Progenitor cell of endocrine pancreas (in vitro differentiated cells): ENCODE measurements at places on chromosomes 6 and 20.

GRCh38 chr6:2485116-2485515, 239.7 kb upstream of the GMDS start:
- peaks cover 1% of the 10 kb centered on the region for H3K36me3 ChIP-seq
- H3K4me1 ChIP-seq, result no peaks in the 10 kb centered on the region
- no peak for DNase-seq

- no peak for DNase-seq
- no peaks in the 10 kb centered on the region for H3K36me3 ChIP-seq
- peaks cover 12% of the 10 kb centered on the region for H3K4me1 ChIP-seq
- H3K27ac ChIP-seq, result no peak overlapping the region
- no peak overlapping the region for H3K4me3 ChIP-seq
Observed at GRCh38 chr6:169250660-169251059, 3.0 kb downstream of the THBS2 start.

GRCh38 chr6:10030942-10031537, 383.8 kb downstream of the TFAP2A start:
- H3K4me3 ChIP-seq, result no peak overlapping the region
- DNase-seq, result no peak
- peaks cover 2% of the 10 kb centered on the region for H3K27me3 ChIP-seq

- H3K27ac ChIP-seq, result no peak overlapping the region
- no peaks in the 10 kb centered on the region for H3K36me3 ChIP-seq
- H3K4me1 ChIP-seq, result no peaks in the 10 kb centered on the region
- no peak for DNase-seq
Observed at GRCh38 chr6:71471718-71472117, 183.1 kb downstream of the OGFRL1 start.

DNA sequence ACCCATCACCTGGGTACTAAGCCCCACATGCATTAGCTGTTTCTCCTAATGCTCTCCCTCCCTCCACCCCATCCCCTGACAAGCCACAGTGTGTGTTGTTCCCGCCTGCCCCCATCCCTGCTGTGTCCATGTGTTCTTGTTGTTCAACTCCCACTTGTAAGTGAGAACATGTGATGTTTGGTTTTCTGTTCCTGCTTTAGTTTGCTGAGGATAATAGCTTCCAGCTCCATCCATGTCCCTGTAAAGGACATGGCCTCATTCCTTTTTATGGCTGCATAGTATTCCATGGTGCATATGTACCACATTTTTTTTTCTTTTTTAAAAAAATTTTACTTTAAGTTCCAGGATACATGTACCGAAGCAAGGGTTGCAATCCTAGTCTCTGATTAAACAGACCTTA, 76.7 kb downstream of the RNF217 start:
- DNase-seq, result no peak
- no peak overlapping the region for H3K4me3 ChIP-seq

GRCh38 chr20:50208085-50208491, 17.5 kb downstream of the CEBPB start:
- peaks cover 3% of the 10 kb centered on the region for H3K27me3 ChIP-seq
- H3K27ac ChIP-seq, result no peak overlapping the region
- no peak overlapping the region for H3K4me3 ChIP-seq
- DNase-seq, result no peak

DNA sequence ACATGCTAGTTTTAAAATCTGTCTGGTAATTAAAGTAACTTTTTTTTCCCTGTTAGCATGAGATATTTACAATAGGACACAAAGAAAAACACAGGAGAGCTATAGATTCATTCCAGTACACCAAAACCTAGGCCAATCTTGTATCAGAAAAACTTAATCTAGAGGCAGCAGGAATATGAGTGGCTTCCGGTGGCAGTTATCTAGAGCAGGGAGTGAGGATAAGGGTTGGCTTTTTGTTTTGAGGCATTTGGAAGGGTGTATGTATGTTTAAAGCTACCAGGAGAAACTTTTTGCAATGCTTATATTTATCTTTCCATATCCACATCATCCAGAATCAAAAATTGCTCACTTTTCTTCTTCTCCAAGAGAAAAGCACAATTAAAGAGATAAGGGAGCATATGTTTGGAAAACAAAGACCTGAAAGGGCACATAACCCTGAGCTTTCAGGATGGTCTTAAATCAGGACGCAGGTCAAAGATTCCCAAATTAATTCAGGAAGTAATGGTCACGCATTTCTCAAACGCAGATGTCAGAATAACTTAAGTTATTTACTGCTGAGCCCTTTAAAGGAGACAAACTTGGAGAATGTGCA, 13.1 kb downstream of the TFAP2A start:
- DNase-seq, result no peak
- H3K27me3 ChIP-seq, result peaks cover 93% of the 10 kb centered on the region
- H3K36me3 ChIP-seq, result no peaks in the 10 kb centered on the region
- H3K4me3 ChIP-seq, result no peak overlapping the region

DNA sequence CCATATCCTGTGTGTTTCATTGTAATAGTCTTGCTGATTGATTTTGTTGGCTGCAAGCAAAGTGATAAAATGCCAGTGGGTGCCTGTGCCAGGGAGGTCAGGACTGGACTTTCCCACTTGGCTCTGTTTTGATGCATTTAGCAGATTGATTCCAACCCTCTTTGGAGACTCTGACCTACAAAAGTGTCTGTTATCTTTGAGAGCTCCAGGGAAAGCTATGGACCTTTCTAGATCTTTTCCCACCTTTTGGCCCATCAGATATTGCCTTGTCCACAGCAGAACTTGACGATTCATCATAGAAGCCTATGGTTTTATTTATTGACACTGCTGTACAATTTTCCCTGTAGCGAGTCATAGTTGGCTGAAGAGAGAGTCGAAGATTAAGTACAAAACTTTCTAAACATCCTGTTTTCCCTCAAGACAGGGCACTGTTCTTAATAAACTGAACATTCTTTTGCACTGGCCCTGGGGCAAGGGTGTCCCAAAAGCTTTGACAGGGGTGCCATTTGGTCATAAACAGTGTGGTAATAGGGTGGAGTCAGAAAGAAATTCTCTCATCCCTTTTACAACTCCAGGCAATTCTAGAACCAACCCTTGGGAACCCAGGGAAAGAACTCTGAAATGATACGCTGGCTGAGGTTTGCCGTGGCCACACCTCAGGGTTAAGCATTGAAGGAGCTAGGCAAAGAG, 53.7 kb downstream of the E2F3 start:
- H3K4me3 ChIP-seq, result no peak overlapping the region
- peaks cover 20% of the 10 kb centered on the region for H3K4me1 ChIP-seq
- H3K36me3 ChIP-seq, result peaks cover 27% of the 10 kb centered on the region
- no peak for DNase-seq
- no peak overlapping the region for H3K27ac ChIP-seq

GRCh38 chr6:170435766-170436165, 117.3 kb downstream of the PSMB1 start:
- peaks cover 26% of the 10 kb centered on the region for H3K4me1 ChIP-seq
- H3K4me3 ChIP-seq, result no peak overlapping the region
- no peak for DNase-seq
- H3K36me3 ChIP-seq, result peaks cover 2% of the 10 kb centered on the region
- H3K27me3 ChIP-seq, result no peaks in the 10 kb centered on the region
- H3K27ac ChIP-seq, result no peak overlapping the region

- H3K27ac ChIP-seq, result no peak within 1 kb of the TSS
- no peak for DNase-seq
- no peaks in the 10 kb centered on the region for H3K27me3 ChIP-seq
- H3K4me1 ChIP-seq, result peaks cover 4% of the 10 kb centered on the region
- no peak within 1 kb of the TSS for H3K4me3 ChIP-seq
- no peaks in the 10 kb centered on the region for H3K36me3 ChIP-seq
Observed at GRCh38 chr6:49866485-49866943, at the start of gene CRISP1. Gene CRISP1 (minus strand): TSS chr6:49866535. CDS start chr6:49857400, 9,135 bp downstream.

- no peak for DNase-seq
- H3K36me3 ChIP-seq, result no peaks in the 10 kb centered on the region
- H3K4me1 ChIP-seq, result peaks cover 4% of the 10 kb centered on the region
- no peak overlapping the region for H3K27ac ChIP-seq
- H3K27me3 ChIP-seq, result no peaks in the 10 kb centered on the region
Observed at GRCh38 chr20:57695940-57696339, 13.9 kb downstream of the PMEPA1 start.

DNA sequence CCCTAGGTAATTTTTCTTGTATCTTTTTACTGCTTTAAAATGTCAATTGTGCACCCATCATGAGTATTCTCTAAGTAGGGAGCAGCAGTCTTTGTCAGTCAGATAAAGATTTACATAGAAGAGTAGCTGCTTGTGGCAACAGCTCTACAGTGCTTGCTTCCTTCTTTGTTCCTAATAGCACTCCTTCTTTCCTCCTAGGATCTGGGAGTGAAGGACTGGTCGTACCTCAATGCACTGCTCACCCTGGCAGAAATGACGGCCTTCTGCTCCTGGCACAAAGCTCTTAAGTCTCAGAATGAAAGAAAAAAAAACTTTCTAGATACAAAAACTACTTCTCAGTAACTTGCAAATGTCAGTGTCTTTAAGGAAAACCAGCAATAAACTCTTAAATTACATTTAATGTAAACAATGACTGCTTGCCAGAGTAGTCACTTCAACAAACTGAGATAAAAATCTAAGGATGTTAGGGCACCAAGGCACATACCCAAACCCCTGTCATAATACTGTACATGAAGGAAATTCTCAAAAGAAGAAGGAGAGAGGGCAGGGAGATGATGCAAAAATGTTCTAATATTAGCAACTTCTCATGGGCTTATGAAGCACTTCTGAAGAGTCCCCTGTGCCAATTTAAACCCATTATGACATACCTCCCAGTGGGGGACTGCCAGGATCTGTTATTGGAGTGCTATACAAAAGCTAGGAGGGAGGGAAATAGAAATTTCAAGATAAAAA, 34.0 kb downstream of the NCOA6 start:
- H3K36me3 ChIP-seq, result peaks cover 10% of the 10 kb centered on the region
- H3K4me1 ChIP-seq, result peaks cover under 1% of the 10 kb centered on the region
- DNase-seq, result no peak
- H3K27ac ChIP-seq, result no peak overlapping the region
- H3K27me3 ChIP-seq, result no peaks in the 10 kb centered on the region

- no peaks in the 10 kb centered on the region for H3K36me3 ChIP-seq
- H3K27ac ChIP-seq, result no peak overlapping the region
- H3K27me3 ChIP-seq, result no peaks in the 10 kb centered on the region
- no peak for DNase-seq
- no peak overlapping the region for H3K4me3 ChIP-seq
- peaks cover 12% of the 10 kb centered on the region for H3K4me1 ChIP-seq
Observed at GRCh38 chr6:147131532-147132128, 72.6 kb upstream of the STXBP5 start.

GRCh38 chr6:11744101-11744500, 34.5 kb downstream of the ADTRP start:
- H3K36me3 ChIP-seq, result no peaks in the 10 kb centered on the region
- no peaks in the 10 kb centered on the region for H3K27me3 ChIP-seq
- no peak overlapping the region for H3K4me3 ChIP-seq
- no peak for DNase-seq
- H3K27ac ChIP-seq, result no peak overlapping the region
- peaks cover 7% of the 10 kb centered on the region for H3K4me1 ChIP-seq

GRCh38 chr6:124872361-124873065, 89.7 kb upstream of the RNF217 start:
- no peak for DNase-seq
- no peaks in the 10 kb centered on the region for H3K36me3 ChIP-seq
- H3K4me3 ChIP-seq, result no peak overlapping the region
- H3K27me3 ChIP-seq, result no peaks in the 10 kb centered on the region
- H3K27ac ChIP-seq, result no peak overlapping the region

DNA sequence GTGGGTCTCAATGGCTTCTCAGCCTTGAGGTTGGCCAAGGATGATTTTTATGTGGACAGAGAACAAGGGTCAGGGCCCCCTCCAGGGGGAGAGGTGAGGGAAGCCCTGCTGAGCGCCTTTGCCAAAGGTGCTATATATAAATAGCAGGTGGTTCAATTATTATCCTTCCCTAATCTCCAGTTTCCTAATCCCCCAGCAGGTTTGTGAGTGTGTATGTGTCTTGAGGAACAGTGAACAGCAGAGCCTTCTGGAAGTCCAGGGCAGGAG, 3.2 kb upstream of the SIRPA start:
- no peak for DNase-seq
- no peaks in the 10 kb centered on the region for H3K36me3 ChIP-seq
- no peak overlapping the region for H3K27ac ChIP-seq
- H3K4me3 ChIP-seq, result peak overlapping the region; percentile 7
- H3K27me3 ChIP-seq, result peaks cover 51% of the 10 kb centered on the region

DNA sequence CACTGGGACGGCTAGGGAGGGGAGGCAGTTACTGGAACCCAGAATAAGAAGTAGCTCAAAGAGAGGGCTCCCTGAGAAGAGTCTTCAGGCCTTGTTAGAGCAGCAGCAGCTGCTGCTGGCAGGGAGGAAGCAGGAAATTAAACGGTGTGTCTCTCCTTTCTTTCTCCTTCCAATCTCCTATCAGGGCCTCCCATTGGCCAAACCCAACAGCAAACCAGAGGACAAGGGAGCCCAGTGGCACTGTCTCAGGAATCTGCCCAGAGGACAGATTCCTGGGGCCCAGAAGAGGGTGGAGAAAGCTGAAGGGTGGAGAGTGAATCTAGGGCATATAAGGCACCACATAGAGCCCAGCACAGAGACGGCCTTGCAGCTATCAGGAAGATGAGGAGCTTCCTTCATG, 10.2 kb downstream of the BTN3A1 start:
- no peak overlapping the region for H3K27ac ChIP-seq
- no peak overlapping the region for H3K4me3 ChIP-seq
- H3K4me1 ChIP-seq, result no peaks in the 10 kb centered on the region
- DNase-seq, result no peak
- peaks cover 3% of the 10 kb centered on the region for H3K27me3 ChIP-seq

GRCh38 chr20:34525709-34526416, 9.6 kb downstream of the DYNLRB1 start:
- no peak overlapping the region for H3K4me3 ChIP-seq
- peaks cover 18% of the 10 kb centered on the region for H3K4me1 ChIP-seq
- DNase-seq, result no peak

GRCh38 chr6:36514554-36515456, 32.5 kb downstream of the STK38 start:
- H3K4me1 ChIP-seq, result no peaks in the 10 kb centered on the region
- no peaks in the 10 kb centered on the region for H3K27me3 ChIP-seq
- H3K36me3 ChIP-seq, result peaks cover 42% of the 10 kb centered on the region
- no peak overlapping the region for H3K27ac ChIP-seq

DNA sequence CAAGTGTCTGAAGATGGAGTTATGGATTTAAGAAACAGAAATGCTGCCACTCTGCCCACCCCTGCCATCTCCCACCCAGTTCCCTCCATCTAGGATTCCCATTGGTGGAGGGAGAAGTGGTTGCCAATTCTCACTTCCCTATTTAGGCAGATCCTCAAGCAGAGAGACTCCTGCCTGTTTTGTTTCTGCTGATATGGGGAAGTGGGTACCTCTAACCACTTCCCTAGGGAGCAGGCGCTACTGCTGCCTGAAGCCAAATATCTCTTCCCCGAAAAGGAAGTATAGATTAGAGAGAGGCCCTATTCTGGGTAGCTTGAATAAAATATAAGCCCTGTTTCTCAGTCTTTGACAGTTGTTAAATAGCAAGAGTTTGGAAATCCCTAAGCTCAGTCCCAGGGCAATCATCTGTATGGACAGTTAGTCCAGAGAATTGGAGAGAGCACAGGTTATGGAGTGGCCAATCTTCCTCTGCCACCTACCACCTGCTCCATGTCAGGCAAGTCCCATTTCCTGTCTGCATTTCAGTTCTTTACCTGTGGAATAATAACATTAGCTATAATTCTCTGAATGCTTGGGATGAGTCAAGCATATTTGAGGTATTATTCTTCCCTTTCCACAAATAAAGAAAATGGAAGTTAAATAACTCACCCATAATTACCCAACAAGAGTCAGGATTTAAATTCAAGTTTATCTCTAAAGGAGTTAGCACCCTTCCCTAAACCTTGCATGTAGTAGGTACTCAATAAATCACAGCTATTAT, 2.6 kb upstream of the ADGB start:
- no peaks in the 10 kb centered on the region for H3K36me3 ChIP-seq
- H3K4me3 ChIP-seq, result no peak overlapping the region
- no peak for DNase-seq
- no peak overlapping the region for H3K27ac ChIP-seq
- H3K4me1 ChIP-seq, result peaks cover 9% of the 10 kb centered on the region
